ENCODE measurements at places on chromosomes 13 and 19. TPM values are rescaled to one million over a fixed set of nuclear protein-coding genes. Genes with fewer than 3 reads are reported as not detected.
A peak's percentile ranks its signal among the peaks of the same experiment; 100 is the strongest.

SIGLEC5 gene
- total RNA-seq, result not detected

TNFRSF19 gene
- 0.05 TPM for total RNA-seq

MCF2L gene
- 8.9 TPM for total RNA-seq

ADGRE2 gene
- 0.87 TPM for total RNA-seq

SHC2 gene
- 0.16 TPM for total RNA-seq

- DNase-seq, result peak; percentile 44
These were observed 47.4 kb upstream of the TMTC4 start for GRCh38 chr13:100721885-100722512.

DNA sequence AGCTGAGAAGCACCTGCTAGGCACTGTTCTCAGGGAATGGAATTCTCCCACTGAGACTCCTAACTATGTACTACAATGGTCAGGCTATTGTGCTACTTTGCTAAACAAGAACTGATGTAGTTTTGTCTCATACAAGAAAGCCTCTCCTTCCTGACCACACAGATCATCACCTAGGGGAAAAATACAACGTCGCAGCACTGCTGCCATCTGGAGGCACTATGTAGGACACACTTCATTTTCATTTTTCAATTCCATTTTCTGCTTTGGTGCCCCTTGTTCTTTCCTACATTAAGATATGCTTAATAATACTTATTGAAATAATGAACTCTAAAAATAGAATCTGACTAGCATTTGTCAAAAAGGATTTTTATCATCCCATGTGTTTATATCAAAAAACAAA is 21.1 kb downstream of the PROSER1 start:
- DNase-seq, result no peak

DNA sequence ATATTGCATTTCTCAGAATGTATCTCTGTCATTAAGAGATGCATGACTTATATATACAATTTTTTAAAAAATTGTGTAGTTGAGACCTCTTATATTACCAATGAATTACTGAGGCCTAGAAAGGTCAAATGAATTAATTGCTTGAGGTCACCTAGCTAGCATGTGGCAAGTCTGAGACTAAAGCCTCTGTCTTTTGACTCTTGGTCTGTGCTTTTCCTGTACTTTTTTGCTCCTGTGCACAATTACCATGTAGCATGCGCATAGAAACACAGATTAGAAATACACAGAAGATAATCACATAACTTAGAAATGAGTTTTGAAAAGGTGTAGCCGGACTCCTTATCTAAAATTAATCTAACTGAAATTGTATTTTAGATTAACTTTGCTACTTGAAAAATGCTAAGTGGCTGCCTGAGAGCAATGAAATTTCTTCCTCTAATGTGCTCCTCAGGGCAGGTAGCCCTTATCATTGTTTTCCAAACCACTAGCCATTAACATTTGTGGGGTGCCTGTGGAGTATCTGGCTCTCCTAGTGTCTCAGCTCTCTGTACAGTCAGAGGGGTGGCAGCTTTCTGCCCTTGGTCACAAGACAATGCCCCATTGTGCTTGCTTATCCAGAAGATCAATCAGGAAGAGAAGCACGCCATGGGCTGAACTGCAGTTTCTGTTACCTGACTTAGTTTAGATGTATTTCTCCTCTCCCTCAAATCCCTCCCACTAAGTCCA is 119.6 kb downstream of the RFC3 start:
- no peak for DNase-seq

- DNase-seq, result no peak
These were observed 4.3 kb upstream of the USF2 start for GRCh38 chr19:35264268-35265125.

DNA sequence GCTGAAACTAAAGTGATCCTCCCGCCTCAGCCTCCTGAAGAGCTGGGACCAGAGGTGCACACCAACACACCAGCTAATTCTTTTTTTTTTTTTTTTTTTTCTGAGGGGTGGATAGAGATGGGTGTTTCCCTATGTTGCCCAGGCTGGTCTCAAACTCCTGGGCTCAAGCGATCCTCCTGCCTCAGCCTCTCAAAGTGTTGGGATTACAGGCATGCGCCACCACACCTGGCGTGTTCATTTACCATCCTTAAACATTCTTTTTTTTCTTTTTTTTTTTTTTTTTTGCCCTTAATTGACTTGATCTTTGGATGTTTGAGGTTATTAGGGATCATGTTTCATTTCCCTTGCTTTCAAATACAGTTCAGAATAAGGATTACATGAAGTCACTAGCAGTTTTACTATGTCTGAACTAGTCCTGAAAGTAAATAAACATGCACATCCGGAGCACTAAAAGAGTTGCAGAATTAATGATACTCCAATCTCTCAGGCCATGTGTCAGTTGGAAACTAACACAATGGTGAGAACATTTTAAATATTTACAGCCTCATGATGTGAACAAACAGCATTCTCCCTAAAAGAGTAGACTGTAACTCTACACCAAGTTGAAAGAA is 10.2 kb downstream of the UTP14C start:
- DNase-seq, result no peak

DNA sequence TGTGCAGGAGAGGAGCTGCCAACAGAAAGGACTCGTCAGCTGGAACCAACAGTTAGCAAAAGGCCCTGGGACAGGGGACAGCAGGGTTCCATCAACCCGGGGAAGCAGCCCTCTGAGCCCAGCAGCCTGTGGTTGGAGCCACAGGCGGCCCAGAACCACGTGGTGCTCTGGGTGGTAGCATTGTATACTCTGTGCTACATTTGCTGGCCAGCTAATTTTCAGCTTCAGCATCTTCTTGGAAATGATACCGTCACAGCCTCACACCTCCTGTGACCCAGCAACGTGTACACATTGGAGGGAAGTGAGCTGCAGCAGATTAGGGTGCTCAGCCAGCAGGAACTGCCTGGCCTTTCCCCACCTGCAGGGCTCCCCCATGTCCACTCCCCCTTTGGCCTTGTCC is 13.1 kb upstream of the MTIF3 start:
- DNase-seq, result no peak

DNA sequence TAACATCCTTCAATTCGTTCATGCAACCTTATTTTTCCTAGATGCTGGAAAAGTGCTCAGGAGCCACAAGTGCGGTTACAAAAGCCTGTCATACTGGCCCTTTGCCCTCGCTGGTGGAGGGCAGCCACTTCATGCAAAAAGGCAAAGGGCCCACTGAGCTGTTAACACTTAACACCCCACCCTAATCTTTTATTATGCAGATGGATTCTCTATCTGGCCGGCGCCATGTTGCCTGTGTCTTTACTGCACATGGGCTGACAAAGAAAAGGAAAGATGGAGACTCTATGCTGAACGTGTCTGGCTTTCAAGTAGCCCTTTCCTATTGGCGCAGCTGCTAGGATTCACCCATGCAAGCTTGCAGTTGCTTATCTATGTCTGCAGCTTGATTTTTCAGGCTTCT is 10.8 kb downstream of the OR7D2 start:
- no peak for DNase-seq

DNA sequence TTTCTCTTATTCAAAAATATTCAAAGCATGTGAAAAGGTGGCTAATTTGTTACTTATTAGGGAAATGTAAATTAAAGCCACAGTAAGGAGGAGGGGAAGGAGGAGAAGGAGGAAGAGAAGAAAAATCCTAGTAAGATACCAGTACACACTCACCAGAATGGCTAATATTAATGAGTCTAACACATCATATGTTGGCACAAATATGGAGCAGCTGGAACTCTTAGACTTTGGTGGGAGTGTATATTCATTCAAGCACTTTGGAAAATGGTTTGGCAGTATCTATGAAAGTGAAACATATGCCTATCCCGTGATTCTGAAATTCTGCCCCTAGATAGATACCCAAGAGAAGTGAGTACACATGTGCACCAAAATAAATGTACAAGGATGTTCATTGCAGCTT is 38.1 kb upstream of the RGCC start:
- DNase-seq, result no peak

DNA sequence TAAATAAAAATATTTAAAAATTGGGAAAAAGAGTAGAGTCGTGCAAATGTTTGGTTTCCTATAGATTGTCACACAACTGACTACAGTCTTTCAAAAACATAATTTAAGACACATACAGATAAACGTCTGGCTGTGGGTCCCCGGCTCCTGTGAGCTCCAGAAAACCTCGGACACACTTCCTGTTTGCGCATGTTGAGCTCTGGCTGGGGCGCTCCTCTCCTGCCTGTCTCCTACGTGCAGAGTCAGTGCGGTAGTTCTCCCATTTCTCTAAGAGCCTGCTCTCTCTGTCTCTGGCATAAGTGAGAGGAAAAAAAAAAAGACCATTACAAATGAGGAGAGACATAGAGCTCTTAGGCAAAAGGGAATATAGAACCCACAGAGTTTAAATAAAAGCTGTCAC is 128.2 kb upstream of the OBI1 start:
- no peak for DNase-seq

GRCh38 chr19:33197591-33198000 is 3.5 kb downstream of the LRP3 start:
- no peak for DNase-seq

DNA sequence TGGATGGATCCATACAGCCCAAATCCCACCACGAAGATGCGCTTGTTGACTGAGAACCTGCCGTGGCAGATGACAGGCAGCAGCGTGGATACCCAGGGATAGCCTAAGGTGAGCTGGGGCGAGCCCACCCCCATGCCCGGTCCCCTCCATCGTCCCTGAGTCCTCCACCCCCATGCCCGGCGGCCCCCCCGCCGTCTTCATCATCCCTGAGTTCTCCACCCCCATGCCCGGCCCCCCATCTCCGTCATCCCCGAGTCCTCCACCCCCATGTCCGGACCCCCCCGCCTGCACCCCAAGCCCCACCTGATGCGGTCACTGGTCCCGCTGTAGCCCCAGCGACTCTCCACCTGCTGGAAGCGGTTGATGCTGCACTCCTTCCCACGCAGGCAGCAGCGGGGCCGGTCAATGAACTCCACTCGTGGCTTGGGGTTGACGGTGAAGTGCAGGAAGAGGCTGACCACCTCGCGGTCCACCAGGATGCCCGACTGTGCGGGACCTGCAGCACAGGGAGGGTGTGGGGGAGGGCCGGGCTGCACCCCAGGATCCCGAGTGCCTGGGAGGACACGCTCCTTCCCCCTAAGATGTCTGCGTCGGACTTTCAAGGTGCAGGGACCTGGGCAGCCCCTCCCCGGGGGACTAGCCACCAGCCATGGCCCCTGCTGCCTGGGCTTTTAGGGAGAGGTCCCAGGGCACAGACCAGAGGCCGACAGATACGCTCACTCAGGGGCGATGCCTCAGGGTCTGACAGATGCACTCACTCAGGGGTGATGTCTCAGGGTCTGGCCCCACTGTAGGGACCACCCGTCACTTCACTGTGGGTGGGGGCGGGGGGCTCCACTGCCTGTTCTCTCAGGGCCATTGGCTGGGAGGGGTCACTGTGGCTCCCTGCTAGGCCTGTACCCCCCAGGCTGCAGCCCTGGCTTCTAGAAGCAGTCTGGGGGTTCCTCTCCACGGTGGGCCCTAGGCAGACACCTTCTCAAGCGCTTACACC is 28.0 kb downstream of the BTBD2 start:
- no peak for DNase-seq

DNA sequence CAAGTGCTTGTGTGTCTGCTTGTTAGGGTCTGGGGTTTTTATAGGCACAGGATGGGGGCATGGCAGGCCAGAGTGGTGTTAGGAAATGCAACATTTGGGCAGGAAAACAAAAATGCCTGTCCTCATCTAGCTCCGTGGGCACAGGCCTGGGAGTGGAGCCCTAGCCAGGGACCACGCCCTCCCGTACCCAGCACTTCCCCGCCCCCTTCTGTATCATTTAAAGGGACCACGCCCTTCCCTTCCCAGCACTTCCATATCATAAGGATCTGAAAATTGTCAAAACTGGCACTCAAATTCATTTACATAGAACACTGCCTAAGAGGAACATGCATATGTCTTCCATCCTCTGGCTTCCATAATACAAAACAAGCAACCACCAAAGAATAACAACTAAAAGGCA is 185.8 kb downstream of the B3GLCT start:
- DNase-seq, result no peak

GRCh38 chr13:109331011-109331433 is 455.4 kb downstream of the IRS2 start:
- DNase-seq, result no peak

- DNase-seq, result no peak
These were observed 70.9 kb downstream of the GGACT start for GRCh38 chr13:100517728-100518127.

- DNase-seq, result no peak
These were observed 334.1 kb downstream of the TEX29 start for GRCh38 chr13:111654531-111654930.

DNA sequence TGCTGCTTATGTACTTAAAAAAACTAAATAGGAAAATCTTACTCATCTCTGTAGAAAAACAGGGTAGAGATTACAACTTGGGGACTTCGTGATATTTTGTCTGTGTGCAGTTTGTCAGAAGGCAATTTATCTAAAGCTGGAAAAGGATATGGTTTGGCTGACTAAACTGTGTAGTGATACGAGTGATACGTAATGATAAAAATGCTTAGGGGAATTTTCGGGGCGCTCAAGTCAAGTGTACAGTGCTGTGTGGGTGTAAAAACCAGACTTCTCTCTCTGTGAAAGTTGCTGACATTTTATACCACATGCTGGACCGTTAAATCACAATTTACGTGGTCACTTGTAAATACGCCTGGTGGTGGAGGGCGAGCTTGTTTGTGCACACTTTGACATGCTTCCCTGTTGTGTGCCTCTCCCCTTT is 221.7 kb downstream of the KCNRG start:
- DNase-seq, result peak; percentile 19

GRCh38 chr19:55436847-55437246 is 6.3 kb downstream of the SHISA7 start:
- DNase-seq, result no peak

- no peak for DNase-seq
These were observed 27.2 kb downstream of the WASF3 start for GRCh38 chr13:26584713-26585112.

Measured in activated T-cell treated with anti-CD3 and anti-CD28 coated beads, Interleukin-2, amount 50 U/mL, for 4 hours (primary cell).